Stimulated activated CD8-positive, alpha-beta memory T cell treated with anti-CD3 and anti-CD28 coated beads, Interleukin-4, amount 100 ng/mL, for 24 hours (primary cell): ENCODE measurements at places on chromosomes 2 and 18.

DNA sequence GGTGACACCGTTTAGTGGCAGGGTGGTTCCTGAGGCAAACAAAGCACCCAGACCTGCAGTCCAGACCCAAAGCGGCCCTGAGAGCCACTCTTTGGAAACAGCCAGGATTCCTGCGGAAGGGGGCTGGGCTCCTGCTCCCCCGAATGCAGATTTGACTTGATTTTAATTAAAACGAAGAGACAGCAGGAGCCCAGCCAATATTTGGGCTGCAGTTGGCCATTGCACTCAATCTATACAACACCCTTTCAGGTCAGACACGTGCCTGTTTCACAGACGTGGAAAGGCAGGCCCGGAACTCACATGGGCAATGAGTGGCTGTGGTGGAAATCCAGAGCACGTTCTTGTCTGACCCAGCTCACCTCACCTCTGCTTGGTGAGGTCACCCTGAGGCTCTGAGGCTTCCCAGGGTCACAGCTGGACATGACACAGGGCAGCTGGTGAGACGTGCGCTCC lies 122.4 kb downstream of the NDUFA10 start:
- no peak for DNase-seq

- DNase-seq = no peak
Measured at GRCh38 chr2:66495788-66496640, 61.1 kb downstream of the MEIS1 start.

DNA sequence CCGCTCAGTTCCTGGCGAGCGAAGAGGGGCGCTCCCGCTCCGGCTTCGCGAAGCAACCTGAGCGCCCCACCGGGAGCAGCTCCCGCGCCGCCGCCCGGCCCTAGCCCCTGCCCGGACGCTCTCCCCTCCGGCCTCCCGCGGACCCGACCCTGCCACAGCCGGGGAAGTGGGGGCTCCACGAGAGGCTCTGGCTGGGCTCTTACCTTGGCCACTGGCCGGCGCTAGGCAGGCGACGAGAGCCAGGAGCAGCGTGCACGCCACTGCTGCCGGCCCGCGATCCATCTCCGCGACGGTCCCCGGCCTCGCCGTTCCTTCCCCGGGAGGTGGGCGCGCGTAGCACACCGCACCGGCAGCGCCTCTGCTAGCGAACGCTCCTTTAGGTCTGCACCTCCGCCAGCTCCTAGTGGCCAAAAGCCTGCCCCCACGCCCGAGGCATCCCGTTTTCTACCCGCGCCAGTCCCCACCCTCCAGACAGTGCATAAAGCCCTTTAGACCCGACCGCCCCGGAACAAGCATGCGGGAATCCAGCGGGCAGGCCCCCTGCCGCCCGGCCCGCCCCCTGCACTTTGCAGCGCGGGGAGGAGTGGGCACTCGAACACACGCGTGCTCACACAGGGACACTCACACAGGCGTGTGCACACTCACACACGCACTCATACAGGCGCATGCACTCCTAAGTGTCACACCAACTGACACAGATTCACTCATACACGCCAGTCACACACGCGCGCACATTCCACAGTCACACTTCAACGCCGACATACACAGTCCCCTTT lies at the start of gene LRP2:
Gene LRP2 (minus strand): TSS at position 417 of the 776 bp plus-strand sequence. CDS start 135 bp downstream, at position 282.
- no peak for DNase-seq

DNA sequence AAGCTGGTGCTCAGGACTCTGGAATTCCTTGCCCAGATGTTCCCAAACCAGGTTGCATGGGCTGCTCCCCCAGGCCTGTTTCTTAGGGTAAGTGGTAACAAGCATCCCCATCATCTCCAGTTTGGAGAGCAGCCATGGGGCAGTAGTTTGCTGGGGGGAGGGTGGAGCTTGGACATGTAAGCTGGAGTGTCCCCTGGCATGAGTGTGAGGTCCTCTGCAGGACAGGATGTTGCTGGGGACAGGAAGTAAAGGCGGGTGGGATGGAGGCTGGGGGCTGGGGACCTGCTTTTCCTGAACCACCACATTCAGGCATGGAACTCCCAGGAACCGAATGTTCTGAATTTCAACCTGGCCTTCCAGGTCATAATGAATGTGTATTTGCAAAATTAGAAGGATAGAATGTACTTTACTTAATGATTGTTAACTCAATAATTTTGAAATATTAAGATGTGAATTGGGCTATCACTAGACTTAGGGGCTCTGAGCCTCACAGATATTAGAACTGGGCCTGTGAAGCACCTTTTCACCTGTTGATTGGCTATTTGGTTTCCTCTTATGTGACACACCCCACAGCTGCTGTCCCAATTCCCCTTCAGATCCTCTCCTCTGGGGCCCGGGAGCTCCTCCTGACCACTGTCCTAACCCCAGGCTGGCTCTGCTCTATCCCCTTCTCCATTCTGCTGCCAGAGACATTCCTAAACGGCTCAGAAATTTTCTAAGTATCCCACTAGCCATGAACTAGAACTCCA lies 66.4 kb upstream of the EPAS1 start:
- DNase-seq = no peak

DNA sequence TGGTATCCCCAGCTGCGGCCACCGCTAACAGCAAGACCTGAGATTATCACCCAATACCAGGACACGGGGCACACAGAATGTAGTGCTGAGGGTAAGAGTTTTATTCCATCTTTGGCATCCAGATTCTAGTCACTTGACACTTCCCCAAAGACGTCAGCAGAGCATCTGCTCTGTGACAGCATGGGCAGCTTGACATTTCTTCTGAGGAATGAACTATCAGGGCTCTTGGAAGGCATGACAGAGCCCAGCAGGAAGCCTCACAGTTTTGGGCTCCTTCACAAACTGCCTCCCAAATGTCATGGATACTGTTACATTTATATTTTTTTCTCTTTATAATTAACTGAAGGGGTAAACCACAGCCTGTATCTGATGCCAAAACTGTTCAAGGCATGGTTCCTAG lies 1010.7 kb downstream of the TDRD15 start:
- DNase-seq = no peak

DNA sequence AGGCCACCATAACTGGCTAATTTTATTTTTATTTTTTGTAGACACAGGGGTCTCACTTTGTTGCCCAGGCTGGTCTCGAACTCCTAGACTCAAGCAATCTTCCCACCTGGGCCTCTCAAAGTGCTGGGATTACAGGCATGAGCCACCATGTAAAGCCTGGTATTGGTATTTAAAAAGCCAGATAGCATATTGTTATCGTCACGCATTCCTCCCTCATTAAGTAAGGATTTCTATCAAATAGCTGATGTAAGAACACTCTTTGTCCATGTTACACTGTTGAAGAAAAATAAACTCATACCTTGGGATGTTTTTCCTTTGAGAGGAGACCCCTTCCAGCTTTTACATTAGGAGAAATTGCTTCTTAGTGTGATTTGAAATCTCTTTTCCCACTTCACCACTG lies 39.2 kb upstream of the DARS1 start:
- DNase-seq = no peak
